Memory B cell (primary cell): ENCODE measurements at places on chromosomes 5 and 9.

DNA sequence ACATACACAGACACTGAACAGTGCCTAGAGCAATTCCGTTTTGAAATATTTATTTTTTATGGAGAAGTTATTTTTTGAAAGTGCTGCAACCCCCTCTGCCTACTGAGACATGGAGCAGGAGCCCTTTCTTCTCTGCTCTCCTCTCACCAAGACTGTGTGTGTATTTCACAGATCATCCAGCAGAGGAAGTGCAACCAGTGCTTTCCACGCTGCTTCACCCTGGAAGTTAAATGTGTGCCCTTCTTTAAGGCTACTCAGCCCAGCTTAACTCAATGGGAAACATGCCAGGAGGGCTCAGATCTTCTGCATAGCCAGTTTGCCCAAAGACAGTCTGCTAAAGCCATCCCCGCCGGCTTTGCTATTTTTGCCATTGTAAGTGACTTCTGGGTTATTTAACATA, 606.3 kb downstream of the TLE1 start:
- no peak for DNase-seq

GRCh38 chr5:38925154-38925925, 79.5 kb downstream of the OSMR start:
- DNase-seq, result no peak

GRCh38 chr9:97109194-97109811, 70.4 kb upstream of the CTSV start:
- DNase-seq, result no peak

DNA sequence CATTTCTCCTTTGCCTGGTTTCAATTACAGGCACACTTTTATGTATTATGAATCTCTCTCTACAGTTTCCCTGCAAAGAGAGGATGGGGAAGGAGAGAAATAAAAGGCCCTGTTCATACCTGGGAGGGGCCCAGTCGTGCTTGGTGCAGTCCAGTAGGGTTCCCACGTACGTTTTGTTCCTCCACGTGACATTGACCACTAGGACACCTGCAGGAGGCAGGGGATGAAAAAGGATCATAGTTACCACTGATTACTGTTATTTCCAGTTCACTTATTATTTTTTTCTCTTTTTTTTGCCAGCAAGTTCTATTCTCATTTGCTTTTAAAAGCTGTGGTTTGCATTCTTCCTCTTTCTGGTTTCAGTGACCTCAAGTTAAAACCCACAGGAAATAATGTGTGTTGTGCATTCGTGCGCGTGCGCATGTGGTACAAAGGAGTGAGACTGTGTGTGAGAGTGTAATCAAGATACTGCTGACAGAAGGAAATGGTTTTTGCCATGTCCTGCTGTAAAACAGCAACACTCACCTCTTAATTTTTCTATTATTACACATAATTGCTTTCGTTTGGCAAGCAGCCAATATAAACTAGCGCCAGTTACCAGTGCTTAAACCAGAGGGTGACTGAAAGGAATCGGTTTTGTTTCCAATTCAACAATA, 96.8 kb downstream of the ZNF608 start:
- peak; percentile 82 for DNase-seq

GRCh38 chr9:134959126-134959970, 41.6 kb upstream of the FCN1 start:
- no peak for DNase-seq

DNA sequence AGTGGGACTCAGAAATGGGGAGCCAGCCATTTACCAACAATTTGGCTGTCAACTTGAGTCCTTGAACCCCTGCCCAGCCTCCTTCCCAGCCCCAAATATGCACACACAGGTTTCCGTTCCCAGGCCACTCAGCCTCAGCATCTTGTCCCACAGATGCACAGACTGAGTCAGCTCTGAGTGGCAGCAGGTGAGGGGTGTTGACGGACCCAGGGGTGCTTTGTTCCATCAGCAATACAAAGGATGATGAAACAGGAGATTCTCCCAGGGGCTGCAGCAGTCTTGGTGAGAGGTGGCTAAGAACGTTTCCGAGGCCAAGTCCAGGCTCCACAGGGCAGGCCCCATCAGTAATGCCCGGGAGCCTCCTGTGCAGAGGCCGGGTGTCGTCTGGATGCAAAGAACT, 4.9 kb upstream of the OLFM1 start:
- DNase-seq, result no peak

DNA sequence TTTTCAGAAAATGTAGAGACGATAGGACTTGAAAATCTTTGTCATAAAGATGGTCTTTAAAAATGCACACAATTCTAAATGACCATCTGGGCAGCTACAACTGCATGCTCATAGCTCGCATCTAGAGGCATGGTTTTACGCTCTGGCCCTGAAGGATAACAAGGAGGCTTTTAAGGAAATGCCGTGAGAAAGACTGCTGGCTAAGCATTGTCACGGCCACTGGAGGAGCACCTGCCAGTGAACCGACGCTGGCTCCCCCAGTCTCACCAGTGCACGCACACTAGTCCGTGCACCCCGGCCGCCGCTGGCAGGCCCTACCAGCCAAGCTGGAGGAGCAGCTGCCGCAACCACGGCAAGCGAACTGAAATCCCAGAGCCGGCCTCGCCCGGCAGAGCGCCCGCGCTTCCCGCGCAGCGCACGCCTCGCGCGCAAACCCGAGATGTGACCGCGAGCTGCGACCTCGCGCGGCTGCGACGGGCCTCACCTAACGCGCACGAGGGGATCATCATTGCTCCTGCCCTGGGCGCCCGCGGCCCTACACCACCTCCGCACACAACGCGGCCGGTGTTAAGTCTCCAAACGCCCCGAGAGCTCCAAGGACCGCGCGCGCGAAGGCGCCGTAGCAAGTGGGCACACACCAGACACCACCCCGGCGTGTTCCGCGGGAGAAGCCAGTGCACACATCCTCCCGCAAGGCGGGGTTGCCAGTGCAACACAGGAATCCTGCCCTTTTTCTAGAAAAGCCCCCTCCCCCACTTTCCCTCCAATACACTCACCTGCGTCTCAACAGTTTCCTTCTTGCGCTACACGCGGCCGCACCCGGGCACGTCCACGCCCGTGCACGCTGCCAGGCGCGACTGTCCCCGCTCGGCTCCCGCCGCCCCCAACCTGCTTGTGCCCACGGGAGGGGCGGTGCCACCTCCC, 5.3 kb downstream of the ELAVL2 start:
- DNase-seq, result no peak

DNA sequence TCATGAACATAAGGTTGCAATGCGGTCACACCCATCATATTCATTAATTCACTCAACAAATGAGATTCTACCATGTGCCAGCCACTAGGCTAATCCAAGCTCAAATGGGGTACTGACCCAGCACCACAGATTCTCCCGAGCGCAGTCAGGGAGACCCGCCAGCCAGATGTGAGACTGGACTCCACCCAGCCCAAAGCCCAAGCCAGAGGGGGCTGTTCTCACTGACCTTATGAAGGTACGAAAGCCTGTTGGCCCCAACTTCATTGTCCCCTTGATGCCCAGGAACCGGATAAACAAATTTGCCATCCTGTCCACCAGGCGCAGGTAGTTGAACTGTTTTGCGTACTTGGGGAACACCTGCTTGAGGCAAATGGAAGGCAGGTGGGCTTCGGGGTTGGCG, 218.8 kb downstream of the DAB2IP start:
- DNase-seq, result no peak

DNA sequence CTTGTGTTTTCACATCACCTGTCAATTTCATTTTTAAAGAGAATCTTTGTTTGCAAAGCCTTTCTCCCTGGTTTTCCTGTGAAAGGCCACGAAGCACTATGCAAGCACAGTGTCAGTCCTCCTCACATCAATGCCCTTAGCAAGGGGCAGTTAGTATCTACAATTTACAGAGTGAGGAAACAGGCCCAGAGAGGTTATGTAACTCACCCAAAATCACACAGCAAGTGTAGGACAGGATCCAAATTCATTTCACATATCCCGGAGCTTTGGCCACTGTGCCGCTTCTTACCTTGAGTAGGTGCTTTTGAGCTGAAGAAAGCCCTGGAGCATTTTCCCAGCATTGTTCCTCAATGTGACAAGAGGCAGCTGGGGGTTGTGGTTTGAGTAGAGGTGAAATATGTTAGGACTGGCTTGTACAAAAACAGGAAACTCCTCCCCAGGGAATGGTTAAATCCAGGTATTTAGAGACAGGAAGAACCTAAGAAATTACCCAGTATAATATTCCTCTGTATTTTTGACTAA, 283.8 kb downstream of the NTRK2 start:
- no peak for DNase-seq

DNA sequence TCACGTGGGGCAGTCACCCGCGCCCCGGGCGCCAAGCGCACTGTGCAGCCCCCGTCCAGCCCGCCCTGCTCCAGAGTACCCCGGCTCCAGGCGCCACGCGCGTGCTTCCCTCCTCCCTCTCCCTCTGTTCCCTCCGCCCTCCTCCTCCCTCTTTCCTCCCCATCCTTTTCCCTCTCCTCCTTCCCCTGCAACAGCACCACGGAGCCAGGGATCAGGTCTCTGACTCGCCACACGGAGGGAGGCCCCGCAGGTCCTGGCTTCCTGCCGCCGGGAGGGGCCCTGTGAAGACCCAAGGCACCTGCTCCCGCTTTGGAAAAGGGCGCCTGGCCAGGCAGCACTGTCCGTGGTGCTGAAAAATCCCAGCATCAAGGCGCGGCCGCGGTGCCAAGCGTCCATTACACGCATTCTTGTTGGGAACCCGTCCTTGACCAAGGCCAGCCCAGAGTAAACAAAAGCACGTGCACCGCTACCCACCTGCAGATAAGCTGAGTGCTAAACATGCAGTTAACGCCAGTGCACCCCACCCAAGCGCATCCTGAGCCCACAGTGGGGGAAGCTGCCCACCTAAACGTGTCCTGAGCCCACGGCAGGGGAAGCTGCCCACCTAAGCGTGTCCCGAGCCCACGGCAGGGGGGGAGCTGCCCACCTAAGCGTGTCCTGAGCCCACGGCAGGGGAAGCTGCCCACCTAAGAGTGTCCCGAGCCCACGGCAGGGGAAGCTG, 21.7 kb downstream of the SLC6A18 start:
- no peak for DNase-seq

DNA sequence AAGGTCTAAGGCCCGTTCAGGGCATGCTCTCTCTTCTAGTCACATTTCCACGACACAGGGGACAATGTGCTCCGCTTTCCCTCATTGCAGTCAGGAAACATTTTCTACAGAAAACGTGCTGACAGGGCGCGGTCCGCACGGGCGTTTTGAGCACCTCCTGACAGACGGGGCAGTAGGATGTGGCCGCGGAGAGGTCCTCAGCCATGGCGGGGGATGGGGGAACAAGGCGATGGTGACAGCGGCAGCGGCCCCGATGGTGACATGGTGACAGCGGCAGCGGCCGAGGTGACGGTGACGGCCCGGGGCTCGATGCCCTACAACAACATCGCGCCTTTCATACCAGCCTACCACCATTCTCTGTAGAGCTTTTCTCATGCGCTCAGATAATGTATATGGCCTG, 4.1 kb downstream of the PLPP1 start:
- DNase-seq, result no peak

DNA sequence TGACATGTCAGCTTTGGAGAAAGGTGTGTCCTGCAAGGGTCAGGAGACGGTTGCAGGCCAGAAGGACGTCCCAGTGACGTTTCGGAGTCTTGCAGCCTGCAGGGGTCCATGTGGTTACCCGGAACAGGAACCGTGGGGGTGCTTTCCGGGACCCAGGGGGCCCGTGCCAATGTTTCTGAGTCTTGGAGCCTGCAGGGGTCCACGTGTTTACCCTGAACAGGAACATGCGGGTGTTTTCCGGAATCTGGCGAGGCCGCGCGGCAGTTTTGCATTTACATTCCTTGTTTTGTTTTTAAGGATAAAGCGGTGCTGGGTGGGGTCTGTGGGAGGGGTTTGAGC, 30.6 kb downstream of the NKD2 start:
- no peak for DNase-seq
